ENCODE measurements at places on chromosomes 12 and 14. TPM values are rescaled to one million over a fixed set of nuclear protein-coding genes. Genes with fewer than 3 reads are reported as not detected.

- DNase-seq, result no peak
Observed at GRCh38 chr12:60278209-60278608, 682.4 kb downstream of the SLC16A7 start.

DNA sequence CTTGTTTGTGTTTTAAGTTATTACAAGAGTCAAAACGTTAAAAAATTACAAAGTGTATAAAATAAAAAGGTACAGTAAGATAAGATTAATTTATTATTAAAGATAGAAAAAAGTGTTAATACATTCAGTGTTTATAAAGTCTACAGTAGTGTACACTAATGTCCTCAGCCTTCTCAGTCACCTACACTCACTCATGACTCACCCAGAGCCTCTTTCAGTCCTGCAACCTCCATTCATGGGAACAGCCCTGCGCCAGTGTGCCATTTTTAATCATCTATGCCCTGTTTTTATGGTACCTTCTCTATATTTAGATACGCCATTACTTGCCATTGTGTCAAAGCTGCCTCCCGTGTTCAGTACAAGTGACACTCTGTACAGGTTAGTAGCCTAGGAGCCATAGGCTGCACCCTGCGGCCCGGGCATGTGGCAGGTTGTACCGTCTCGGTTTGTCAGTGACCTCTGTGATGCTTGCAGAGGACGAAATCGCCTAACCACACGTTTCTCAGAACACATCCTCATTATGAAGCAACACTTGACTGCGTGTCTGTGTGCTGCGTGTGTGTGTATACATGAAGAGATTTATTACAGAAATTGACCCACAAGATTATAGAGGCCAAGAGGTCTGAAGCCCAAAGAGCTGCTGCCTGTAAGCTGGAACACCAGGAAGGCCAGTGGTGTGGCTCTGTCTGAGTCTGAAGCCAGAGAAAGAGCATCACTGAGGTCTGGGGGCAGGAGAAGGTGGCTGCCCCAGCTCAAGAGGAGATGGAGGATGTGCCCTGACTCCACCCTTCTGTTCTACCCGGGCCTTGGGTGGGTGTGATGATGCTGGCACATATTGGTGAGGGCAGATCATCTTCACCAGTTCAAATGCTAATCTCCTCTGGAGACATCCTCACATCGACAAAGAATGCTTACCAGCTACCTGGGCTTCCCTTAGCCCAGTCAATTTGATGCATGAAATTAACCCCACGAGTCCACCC, 116.6 kb upstream of the C14orf180 start:
- DNase-seq, result no peak

GRCh38 chr14:43587183-43587582, 919.9 kb downstream of the FSCB start:
- DNase-seq, result no peak

GRCh38 chr14:89384023-89384422, 33.0 kb downstream of the FOXN3 start:
- DNase-seq, result no peak

DNA sequence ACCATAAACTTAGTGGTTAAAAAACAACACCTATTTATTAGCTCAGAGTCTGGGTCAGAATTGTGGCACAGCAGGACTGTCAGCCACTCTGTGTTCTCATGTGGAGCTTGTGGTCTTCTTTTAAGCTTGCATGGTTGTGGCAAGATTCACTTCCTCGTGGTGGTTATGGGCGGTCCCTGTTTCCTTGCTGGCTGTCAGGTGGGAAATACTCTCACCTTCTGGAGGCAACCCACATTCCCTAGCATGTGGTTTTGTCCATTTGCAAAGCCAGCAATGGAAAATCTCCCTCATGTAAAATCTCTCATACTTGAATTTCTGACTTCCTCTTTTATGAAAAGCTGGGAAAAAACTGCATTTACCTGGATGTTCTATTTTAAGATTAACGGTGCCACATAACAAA, 229.8 kb downstream of the ALX1 start:
- no peak for DNase-seq

DNA sequence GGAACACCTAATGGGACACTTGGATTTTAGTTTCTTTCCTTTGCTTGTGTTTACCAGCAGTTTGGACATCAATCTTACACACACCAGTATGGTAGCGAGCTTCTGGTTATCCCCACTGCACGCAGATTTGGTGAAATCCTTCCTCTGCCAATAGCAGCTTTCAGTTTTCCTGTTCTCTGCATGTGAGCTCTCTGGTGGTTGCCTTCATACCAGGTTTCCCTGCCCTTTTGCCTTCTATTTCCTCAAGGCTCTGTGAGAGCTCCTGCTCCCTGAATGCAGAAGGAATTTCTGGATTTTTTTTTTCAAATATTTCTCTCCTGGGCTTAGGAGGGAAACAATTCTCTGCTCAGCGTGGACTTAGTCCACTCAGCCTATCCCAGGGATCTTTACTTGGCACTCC, 93.0 kb upstream of the CCDC91 start:
- DNase-seq, result no peak

- DNase-seq, result no peak
Observed at GRCh38 chr14:64825509-64825908, 54.2 kb downstream of the SPTB start.

Gene SSPN
- 43.9 TPM for total RNA-seq

Gene KRT77
- total RNA-seq, result not detected

Gene SLC25A21
- 1.3 TPM for total RNA-seq

Gene OS9
- total RNA-seq, result 252 TPM

Gene SERPINA5
- 2.3 TPM for total RNA-seq

Gene OLR1
- total RNA-seq, result 8.4 TPM

Gene TIMELESS
- 5.9 TPM for total RNA-seq

Data from aorta (tissue), 5 donors.